ENCODE measurements at places on chromosomes 4 and X. TPM values are rescaled to one million over a fixed set of nuclear protein-coding genes. Genes with fewer than 3 reads are reported as not detected.

Gene TBC1D9
- 37.9 TPM for total RNA-seq

Gene NOX1
- total RNA-seq, result not detected

Gene PDGFC
- not detected for total RNA-seq

Gene SLC9A7
- 44.5 TPM for total RNA-seq

Gene ELOVL6
- 2.1 TPM for total RNA-seq

Gene PCDH18
- not detected for total RNA-seq

Gene RAPGEF2
- total RNA-seq, result 18.1 TPM

Gene TRPC5OS
- total RNA-seq, result not detected

Gene SPANXN3
- total RNA-seq, result not detected

DNA sequence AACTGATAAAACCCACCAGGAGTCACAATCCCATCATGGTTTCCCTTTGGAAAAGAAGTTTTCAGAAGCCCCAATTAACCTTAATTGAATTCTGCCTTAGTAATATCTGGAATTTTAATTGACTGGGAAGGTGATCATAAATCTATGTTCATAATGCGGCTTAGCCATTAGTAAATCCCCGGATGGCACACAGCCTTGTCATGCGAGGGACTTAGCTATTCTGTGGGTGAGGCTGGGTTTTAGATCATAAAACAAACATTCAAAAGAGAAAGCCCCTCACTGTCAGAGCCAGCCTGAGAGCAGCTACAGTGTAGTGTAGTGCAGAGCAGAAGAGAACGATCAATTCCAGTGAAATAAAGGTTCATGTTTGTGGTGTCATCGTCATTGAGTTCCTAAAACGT lies 124.0 kb upstream of the NOCT start:
- DNase-seq, result no peak

GRCh38 chrX:108322234-108322633 lies 116.0 kb downstream of the COL4A6 start:
- no peak for DNase-seq

DNA sequence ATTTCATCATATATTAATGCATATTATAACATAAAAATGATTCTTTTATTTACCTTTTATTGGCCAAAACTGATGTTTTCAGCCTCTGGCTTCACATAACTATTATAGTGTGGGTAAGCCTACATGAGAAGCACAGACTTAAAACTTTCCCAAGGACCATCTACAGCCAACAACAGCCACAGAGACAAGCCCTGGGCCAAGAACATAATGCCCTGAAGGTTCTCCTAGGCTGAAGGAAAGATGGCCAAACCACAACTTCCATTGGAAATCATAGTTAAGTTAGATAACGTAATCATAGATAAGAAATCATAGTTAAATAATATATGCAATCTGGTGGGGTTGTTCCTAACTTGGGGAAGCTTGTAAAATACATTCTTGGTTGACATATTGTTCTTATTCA lies 280.0 kb upstream of the EMCN start:
- DNase-seq, result no peak

DNA sequence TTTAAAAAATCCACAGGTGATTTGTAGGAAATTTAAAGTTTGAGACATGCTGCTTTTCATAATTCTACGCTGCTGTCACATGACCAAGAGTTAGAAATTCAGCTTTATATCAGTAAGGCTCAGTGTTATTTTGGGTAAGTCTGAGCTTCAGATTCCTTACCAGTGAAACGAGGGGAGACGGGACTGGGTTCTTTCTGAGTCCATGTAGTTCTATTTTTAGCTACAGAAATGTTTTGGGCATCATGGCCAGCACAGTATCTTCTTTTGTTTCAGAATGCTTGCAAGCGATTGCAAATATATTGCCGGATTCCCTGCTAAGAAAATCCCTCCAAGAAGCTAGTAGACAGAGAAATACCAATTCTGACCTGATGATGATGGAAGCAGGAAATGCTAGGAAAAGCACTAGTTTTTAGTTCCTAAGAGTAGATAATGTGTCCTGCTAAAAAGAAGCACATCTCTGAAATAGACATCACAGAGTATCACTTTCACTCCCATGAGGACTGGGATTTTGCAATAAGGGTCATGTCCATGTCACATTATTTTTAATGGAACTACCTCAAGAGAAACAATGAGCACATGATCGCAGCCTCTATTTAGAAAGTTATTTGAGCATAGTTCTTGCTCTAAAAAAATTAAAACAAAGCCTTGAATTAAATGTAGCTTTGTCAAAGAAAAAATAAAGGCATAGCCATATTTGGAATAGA lies 10.9 kb downstream of the ATP1B4 start:
- DNase-seq, result no peak

DNA sequence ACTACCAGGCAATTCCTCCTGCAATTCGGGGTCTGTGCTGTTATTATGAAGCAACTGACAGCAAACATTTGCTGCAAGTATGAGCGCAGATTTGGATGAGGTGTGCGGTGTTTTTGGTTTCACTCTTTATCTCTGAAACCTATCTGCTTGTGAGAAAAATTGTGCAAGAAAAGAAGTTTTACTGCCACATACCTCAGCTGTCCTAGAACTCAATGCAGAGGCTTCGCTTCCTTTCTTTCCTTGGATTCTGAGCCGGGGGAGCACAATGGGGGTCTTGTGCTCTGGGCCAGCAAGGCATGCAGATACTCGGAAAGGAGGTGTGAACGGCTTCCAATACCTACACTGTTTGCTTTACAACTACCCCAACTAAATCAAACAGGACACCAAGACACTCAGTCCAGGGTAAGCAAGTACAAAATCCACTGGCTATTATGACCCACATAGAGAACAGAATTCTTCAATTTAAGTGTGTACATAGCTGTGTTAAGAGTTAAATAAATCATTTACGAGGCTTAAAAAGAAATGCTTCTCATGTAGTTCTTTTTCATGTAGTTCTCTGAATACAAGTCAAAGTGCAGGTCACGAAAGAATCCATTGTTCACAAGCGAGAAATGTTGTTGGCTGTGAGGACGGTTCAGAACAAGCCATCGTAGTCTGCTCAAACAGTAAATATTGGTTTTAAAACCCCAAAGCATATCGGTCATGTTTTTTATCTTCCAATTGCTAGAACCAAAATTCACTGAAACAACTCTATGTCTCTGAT lies 1.1 kb downstream of the SORBS2 start:
- DNase-seq, result no peak

DNA sequence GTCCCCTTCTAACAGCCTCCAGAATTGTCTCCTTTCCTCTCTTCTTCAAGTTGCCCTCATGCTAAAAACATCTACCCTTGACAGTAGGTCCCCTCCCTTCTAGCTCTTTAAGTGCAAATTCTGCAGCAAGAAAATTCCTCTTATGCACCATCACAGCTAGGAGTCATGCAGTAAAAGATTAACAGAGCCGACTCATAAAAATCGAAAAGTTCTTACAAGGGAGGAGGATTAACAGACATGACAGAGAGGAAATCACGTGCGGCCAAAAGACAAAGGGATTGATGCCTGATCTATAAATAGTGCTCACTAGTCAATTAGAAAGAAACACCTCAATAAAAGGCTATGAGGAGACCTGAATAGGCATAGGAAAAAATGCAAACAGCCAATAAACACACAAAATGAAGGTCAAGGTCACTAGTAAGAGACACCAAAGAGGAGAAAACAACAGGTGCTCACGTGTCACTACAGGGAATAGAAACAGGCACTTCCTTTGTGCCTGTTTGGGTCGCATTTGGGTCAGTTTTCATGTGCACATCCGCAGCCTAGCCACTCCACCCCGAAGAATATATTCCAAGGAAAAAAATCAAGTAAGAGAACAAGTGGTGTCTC lies 3.4 kb downstream of the RNF212 start:
- DNase-seq, result no peak

GRCh38 chrX:54182194-54182863 lies 725 bp downstream of the FAM120C start:
- peak; percentile 34 for DNase-seq

DNA sequence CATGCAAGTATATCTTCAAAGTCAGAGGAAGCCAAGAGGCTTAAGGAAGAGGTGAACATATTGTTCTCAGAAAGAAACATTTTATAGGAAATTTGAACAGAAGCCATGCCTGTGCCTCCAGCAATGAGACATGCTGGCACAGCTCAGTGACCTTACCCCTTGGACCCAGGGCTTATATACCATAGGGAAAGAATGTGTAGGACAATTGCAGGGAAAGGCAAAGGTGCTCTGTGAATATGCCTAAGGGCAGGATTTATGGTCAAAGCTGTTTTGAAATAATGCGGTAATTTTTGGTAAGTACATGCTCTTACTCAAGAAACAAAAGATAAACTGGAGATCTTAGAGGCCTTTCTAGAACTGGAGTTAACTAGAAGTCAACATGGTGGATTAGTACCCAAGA lies 568.8 kb downstream of the GRID2 start:
- no peak for DNase-seq

GRCh38 chr4:56245547-56246232 lies 141.6 kb downstream of the AASDH start:
- no peak for DNase-seq

GRCh38 chrX:131958724-131959123 lies 64.4 kb upstream of the STK26 start:
- DNase-seq, result no peak

DNA sequence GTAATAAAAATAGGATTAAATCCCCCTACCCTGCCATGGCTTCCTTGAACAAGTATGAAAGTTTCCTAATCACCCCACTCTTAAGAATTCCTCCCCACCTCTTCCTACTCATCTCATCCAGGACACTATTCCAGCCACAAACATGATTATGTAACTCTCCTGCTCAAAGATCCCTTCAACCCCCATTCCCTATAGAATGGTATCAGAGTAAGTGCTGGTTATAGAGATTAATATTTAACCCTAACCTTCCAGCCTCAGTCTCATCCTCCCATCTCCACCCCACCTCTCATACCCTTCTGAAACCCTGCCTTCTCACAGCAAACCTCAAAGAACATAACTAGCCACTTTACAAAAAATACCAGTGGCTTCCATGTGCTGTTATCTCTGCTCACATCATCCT lies 155.1 kb downstream of the PPP3CA start:
- no peak for DNase-seq

- DNase-seq, result no peak
Observed at GRCh38 chrX:100946299-100946927, 17.7 kb upstream of the XKRX start.

DNA sequence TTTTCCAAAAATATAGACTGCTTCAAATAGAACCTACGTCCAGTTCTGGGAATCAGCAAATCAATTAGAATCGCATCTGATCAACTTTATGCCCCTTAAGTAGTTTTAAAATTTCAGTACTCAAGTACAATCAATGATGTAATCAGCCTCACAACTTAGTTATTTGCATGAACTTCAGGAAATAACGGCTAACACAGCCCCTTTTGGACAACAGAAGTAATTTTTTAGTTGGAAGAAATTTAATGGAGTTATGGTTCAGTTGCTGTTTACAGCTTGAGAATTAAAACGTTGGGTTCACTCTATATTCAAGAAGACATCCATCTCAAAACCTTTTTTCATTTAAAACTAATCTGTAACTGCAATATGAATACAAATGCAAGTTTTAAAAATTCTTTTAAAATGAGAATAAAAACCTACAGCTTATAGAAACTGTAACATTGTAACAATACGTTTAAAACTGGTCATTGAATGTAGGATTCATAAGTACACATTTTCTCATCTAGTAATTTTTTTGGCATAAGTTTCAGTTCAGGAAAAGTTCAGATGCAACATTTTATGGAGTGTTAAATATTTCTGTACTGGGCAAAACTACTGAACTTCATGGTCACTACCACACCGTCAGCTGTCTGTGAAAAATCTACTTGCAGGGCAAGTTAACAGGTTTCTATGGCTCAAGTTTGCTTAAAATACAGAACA lies 956 bp downstream of the TAPT1 start:
- DNase-seq, result no peak
